AG10803 (cell line): ENCODE measurements at places on chromosomes 5 and 9.

GRCh38 chr5:91457681-91458058 is 74.6 kb upstream of the ARRDC3 start:
- DNase-seq, result no peak

GRCh38 chr5:143496943-143497342 is 93.5 kb upstream of the NR3C1 start:
- DNase-seq, result no peak

GRCh38 chr9:110537841-110538646 is 41.5 kb downstream of the SVEP1 start:
- peak; percentile 94 for DNase-seq

GRCh38 chr5:32511776-32512374 is 67.3 kb upstream of the ZFR start:
- no peak for DNase-seq

DNA sequence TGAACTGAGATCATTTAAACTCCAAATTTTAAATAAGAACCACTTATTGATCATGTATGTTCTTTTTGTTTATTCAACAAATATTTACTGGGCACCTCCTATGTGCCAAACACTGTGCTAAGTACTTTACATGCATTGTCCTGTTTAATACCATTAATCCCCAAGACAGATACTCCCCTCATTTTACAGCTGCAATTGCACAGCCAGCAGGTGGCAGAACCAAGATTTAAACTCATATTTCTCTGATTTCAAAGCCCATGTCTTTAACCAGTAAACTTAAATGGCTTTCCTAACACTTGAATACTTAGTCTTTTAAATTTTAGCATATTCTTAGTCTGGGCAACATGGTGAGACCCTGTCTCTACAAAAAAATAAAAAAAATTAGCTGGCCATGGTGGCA is 43.4 kb upstream of the KIAA1958 start:
- DNase-seq, result peak; percentile 26

DNA sequence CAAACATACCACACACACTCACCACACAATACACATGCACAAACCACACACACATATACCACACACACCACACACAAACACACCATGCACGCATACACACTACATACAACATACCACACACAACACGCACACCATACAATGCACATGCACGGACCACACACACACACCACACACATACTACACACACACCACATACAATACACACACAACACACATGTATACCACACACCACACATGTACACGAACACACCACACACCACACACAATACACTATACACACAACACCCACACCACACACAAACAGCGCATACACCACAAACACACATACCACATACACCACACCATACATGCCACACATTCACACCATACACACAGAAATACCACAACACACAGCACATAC is 480.3 kb downstream of the DIRAS2 start:
- no peak for DNase-seq

GRCh38 chr9:128703616-128704355 is 1.5 kb downstream of the PKN3 start:
- no peak for DNase-seq

DNA sequence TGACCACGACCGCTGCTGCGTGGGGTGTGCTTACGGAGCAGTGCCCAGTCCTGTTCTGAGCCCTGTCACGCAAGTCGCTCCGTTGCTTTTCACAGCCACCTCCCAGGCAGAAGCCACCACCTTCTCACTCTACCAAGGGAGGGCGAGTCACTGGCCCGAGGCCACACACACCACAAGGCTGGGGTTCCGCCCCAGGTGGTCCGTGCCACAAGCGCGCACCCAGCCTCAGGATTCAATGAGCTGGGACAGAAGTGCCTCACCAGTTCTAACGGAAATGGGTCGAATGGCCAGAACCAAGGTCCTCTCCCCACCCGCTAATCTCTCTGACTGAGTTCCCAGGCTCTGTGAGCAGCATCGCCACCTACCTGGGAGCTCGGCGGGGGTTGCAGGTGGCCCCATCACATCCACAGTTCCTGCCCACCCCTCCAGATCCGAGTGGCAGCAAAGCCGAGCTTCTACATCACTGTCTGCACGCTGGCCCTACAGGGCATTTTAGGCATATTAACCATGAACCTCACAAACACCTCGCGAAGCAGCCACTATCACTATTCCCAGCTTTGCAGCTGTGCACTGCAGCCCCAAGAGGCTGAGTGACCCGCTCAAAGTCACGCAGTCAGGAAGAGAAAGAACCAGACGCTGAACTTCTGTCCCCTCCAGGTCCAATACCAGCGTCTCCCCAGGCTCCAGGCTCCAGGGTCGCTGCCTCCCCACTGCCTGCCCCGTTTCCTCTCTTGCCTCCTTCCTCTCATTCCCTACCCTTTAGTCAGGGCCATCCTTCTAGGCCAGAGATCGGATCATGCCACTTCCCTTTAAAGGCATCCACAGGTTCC is 92.1 kb upstream of the PHYKPL start:
- DNase-seq, result no peak

DNA sequence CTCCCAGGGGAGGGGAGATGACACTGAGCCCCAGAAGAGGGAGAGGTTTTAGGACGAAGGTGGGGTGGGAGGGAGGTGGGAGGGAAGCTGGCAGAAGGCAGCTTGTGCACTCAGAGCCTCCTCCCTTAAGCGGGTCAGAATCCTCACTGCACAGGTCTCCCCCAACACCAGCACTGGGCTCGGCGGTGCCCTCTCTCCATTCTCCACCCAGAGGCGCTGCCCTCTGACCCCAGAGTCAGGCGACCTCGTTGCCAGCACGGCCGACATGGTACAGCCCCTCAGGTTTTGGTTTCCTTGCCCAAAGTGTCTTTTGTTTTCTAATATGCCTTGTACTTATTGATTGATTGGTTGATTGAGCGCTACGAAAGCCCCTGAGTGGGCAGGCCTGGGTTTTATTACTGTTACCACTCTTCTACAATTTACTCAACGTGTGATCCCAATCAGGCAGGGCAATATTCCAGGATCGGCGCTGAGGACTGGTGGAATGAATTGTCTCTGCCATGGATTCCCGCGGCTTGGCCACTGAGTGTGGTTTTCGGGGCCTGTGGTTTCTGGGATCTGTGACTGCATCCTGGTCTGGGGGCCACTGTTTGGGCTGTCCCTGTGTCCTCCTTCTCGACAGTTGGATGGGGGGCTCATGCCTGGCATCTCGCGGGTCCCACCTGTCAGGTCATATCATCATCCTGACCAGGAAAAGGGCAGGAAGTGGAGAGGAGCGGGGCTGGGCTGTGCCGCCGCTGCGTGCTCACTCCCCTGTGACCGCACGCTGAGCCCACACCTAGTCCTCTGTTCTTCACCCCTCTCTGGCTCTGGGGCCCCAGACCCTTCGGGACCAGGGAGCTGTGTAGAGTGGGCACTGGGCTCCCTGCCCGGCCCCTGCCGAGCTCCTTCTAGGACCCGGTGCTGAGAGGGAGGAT is 9.6 kb upstream of the FCN2 start:
- DNase-seq, result peak; percentile 34

DNA sequence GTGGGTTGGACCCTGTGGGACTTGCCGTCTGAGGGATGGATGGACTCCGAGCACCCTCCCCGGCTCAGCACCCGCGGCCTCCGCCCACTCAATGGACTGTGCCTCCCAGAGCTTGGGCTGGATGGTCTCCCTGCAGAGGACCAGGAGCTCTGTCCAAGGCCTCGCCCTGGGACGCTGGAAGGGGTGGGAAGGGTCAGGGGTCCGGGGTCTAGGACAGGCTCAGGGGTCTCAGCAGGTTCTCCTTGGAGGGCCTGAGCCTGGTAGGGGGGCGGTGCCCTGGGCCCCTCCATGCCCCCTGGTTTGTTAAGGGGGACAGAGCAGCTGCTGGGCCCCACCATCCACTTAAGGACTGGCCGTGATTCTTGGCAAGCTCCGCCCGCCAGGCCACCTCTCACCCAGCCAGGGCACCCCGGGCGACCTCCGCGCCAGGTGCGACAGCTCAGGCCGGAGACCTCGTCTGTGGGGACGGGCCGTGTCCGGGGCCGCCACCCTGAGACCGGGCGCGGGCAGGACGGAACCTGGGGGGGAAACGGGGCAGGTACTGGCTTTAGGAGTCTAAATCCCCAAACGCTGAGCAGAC is 29.2 kb downstream of the EXOC3 start:
- DNase-seq, result no peak

GRCh38 chr9:86176468-86176867 is 77.1 kb upstream of the GOLM1 start:
- DNase-seq, result no peak

DNA sequence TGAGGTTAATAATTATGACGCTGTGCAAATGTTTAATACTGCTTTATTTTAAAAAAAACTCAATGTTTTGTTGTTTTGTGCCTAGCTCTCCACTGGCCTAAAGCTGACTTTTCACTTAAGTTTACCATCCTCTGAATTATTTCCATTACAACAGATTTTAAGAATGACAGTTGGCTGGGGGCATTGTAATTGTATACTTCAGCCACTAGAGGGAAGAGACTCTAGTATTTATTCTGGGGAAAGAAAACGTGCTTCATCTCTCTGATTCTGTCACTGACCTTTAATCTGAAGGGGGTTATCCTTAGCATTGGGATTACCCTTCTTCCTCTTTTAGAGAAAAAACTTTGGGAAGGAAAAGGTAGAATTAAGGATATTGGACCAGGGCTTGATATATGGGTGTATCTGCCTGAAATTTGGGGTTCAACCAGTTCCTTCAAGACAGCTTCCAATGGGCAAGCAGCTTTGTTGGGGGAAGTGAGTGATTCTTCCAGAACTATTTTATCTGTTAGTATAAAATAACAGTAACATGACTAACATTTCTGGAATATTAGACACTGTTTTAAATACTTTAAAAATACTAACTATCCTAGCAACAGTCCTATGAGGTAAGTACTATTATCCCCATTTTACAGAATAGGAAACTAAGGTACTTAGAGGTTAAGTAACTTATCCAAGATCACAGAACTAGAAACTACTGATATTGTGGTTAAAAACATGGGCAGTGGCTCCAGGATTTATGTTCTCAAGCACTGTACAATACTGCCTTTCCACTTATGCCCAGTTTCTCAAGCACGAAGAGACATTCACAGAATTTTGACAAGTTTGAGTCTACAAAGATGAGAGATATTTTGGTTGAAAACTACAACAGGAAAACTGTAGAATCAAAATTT is 208.4 kb downstream of the CD180 start:
- DNase-seq, result peak; percentile 29

DNA sequence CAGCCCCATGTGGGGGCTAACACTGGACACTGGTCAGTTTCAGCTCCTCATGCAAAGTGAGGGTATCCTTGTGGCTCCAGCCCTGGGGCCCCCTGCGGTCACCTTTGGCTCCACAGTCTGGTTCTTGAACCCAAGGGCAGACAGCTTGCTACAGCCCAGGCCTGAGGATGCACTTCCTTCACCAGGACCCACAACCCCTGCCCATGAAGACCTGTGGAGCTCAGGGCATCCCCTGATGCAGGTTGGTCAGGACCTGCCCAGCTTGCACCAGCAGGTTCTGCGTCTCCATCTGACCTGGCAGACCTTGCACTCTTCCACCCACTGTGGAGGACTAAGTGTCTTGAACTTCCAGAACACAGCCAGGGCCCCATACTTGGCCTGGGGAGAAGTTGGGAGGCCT is 3.7 kb upstream of the MRNIP start:
- no peak for DNase-seq

GRCh38 chr5:149371296-149371962 is 7.7 kb downstream of the IL17B start:
- DNase-seq, result peak; percentile 40
